ENCODE measurements at places on chromosomes 6 and 20.

DNA sequence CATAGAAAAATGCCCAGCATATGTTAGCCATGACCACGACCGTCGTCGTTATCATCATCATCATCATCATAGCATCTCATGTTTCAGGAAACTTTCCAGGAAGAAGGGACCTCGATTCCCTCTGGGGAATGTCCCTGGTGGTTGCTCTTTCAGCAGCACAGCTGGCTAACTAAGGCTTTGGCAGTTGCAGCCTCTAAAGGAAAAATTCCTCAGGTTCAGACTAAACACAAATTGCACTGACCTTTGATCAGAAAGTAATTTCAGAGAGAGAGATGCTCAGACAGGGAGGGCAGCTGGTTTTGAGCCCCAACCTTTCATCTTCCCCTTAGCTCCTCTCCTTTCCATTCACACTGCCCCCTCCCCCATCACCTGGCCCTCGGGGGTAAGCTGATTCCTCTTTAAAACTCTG, 5.6 kb upstream of the CFB start:
- no peak for DNase-seq

DNA sequence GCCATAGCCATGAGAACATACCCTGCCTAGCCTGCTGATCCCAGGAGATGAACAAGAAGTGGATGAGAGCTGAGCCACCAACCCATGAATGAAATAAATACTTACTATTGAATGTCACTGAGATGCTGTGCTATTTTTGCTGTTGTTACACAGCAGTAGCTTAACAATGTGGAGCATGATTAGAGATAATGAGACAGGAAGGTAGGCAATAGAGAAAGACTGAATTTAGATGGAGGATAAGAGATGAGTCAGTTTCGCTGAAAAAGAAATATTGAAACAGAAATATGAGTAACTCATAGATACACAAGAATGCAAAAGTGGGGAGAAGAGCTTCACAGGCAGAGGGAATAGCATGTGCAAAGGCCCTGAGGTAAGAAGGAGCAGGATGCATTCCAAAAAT, 94.9 kb upstream of the TOP1 start:
- DNase-seq, result no peak

- peak; percentile 18 for DNase-seq
Measured at GRCh38 chr6:15551798-15552197, 111.0 kb downstream of the DTNBP1 start.

- no peak for DNase-seq
Measured at GRCh38 chr6:54846243-54846856, at the start of gene FAM83B. Gene FAM83B, plus strand, starts transcription at chr6:54846771. Its CDS starts 23,476 bp downstream, at chr6:54870247.

- peak; percentile 35 for DNase-seq
Measured at GRCh38 chr6:20564269-20564668, 30.0 kb downstream of the CDKAL1 start.

DNA sequence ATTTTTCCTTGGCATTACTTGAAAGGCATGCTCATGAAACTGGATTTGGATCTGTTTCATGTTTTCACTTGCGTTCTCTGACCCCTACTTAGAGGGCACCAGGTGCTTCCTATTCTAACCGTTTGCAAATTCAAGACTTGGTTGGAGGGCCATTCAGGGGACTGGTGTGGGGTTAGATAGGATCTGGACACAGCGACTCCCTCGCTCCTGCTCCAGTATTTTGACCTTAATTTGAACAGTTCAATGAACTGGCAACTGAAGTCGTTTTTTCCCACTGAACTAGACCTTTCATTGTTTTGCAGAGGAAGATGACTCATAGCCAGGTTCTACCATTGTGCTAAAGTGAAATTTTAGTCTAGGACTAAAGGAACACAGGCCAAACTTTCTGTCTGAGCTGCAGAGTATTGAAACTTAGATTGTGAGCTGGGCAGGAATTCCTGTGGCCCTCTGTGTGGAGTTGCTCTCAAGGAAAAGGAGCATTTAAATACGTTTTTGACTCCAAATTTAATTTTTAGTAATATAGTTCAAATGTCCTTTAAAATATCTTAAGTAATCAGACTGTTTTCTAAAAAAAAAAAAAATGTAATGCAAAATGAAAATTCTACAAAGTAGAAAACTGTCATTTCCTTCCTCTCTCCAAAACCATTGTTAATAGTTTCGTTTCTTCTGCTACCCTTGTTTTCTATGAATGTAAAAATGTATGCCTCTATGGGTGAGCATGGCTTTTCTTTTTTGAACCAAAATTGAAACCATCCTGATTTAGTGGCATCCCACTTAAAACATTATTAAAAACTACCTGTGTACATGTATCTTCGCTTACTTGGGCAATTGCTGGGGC, 64.8 kb downstream of the UTRN start:
- peak; percentile 66 for DNase-seq

DNA sequence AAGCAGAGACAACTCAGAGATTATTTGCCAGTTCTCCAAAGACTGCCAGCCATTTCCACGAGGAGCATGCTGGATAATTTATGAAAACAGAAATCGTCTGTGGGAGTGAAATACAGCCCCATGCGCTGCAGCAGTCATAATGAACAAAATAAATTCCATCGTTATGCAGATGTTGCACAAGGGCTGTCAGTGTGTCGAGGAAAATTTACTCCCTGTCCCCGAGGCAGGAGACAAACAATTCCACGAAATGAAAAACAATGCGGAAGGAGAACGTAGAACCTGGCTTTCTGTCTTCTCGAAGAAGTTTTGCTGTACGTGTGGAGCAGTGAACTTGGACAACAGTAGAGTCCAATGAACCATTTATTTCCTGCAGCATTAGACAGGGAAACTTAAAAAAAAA, 399.4 kb downstream of the CD83 start:
- no peak for DNase-seq

- no peak for DNase-seq
Measured at GRCh38 chr6:1031720-1032119, 280.2 kb upstream of the FOXQ1 start.

DNA sequence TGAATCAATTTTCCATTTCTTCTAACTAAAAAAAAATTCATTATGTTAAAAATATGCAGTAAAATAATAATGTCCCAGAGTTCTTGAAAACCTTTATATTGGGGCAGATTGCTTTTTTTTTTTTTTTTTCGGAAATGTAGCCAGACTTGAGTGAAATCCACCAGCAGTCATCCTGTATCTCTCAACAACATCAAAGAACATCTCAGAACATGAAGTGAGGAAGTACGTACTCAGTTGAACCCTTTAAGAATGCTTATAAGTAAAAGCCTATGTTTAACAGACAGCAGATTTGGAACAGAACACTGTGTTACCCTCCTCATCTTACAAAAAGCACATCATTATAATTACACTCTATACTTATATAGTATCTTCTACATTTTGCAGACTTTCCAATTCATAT, 51.0 kb upstream of the SUPT3H start:
- no peak for DNase-seq

- no peak for DNase-seq
Measured at GRCh38 chr6:142339968-142340658, 38.3 kb downstream of the ADGRG6 start.

GRCh38 chr6:3328796-3329195, 70.0 kb downstream of the PSMG4 start:
- no peak for DNase-seq

GRCh38 chr20:44549123-44549522, 27.3 kb upstream of the SERINC3 start:
- DNase-seq, result no peak

GRCh38 chr6:13678255-13678983, 33.2 kb downstream of the RANBP9 start:
- no peak for DNase-seq

DNA sequence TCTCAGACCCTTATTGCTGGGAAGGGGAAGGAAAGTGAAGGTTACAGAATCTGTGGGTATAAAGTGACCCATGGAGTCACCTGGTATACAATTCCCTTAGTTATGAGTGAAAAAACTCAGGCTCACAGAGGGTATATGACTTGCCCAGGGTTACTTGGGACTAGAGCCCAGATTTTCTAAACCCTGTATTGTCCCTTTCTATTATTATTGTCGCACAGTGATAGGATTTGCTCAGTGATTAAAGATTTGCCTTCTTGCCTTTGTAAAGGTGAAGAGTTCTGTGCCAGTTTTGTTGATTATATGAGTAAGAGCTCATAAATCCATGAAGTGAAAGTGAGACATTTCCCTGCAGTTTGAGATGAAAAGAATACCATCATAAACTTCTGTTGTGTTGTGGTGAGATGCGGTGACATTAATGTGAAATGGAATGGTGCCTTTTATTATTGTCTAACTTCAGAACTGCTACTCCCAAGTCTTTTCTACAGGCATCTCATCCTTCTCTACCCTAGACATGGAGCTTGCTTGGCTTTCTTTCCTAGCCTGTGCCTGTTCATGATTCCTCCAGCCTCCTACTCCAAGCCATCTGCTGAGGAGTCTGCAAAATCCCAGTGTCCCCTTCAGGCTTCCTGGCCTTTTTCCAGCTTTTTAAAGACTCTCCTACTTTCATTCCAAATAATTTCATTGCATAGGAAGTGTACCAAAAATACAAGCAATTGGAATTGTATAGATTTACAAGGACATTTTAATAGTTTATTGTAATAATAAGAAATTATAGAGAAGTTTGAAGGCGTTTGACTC, 33.5 kb upstream of the ADIG start:
- DNase-seq, result no peak

- no peak for DNase-seq
Measured at GRCh38 chr6:116973976-116974375, 96.9 kb downstream of the RFX6 start.

DNA sequence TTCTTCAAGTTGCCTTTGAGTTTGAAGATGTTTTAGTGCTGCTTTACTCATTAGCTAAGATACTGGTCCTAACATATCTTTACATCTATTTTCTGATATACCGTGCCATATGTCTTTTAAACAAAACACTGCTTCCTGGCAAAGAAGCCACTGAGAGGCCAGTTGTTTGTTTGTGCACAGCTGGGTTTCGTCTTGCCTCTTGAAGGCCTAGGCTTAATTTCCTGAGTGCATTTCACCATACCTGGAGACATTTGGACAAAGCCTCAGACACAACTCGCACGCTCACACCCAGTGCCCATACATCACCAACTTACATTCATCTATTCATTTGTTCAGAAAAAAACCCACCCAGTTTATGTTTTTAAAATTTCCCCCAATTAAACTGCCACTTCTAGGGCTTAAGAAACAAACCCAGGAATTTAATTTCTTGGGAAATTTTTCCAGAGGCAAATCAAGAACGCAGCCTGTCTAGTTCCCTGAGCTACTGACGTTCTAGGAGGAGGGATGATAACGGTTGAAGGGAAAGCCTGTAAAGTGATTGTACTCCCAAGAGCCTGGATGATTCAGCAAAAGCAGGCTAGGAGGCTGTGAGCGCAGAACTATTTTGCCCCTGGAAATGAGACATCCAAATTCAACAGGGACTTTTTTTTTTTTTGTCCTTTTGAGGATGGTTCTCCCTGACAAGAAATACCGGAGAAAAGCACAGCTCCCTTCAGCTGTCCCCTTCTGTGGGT, 77.7 kb downstream of the OLIG3 start:
- DNase-seq, result no peak

DNA sequence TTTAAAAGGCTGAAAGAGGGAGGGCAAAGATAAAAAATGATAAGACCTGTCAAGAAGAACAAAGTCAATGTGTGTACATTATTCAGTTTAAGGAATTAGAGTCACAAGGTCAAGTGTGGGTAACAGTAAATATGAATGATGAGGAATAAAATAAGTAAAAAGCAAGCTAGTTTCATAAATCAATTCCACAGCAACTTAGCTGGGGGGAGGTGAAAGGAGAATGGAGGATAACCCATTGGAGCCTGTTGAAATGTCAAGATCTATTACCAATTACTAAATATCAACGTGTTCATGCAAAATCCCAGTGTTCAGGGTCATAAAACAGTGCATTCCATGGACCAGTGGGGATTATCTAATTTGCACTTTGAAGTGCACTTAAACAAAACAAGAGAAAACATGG, 242.9 kb downstream of the TBX18 start:
- no peak for DNase-seq

DNA sequence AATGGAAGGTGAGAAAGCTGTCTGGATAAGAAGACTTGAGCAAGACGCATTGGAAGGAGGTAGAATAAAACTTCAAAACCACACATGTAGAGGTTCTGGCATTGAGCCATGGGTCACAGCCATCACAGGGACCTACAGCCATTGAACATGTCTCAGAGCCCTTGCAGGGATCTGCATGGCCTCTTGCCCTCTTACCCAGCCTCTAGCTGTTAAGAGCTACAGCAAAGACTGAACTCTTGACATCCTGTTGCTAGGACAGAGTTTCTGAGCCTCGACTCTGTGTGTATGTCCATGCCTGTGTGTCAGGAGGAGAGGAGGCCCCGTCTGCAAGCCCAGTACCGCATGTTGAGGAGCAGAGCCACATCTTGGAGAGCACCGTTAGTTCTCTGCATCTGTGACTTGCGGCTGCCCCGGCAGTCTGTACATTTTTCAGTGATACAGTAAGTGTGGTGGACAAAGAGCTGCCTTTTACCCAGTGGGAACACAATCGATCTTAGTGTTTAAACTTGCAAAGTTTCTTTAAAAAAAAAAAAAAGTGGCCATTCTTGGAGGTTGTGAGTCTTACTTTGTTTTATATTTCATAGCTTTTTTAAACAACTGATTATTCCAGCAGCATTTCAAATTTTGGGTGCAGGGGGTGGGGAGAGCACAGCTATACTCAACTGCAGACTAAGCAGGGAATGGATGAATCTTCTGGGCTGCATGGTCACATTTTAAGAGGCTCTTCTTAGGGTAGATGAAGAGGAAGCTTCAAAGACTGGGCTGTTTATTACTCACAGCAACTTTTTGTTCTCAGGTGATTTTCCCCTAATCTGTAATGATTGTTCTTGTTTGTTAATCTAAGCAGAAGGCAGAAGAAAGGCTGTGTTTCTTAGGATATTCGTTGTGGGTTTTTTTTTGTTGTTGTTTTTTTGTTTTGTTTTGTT, 88.5 kb downstream of the TBC1D7 start:
- DNase-seq, result no peak

- DNase-seq, result no peak
Measured at GRCh38 chr20:57791178-57791962, 81.6 kb upstream of the PMEPA1 start.

GRCh38 chr6:145055567-145055966, 679.8 kb downstream of the EPM2A start:
- no peak for DNase-seq

- peak; percentile 82 for DNase-seq
Measured at GRCh38 chr20:645318-646106, 7.5 kb downstream of the SRXN1 start.

DNA sequence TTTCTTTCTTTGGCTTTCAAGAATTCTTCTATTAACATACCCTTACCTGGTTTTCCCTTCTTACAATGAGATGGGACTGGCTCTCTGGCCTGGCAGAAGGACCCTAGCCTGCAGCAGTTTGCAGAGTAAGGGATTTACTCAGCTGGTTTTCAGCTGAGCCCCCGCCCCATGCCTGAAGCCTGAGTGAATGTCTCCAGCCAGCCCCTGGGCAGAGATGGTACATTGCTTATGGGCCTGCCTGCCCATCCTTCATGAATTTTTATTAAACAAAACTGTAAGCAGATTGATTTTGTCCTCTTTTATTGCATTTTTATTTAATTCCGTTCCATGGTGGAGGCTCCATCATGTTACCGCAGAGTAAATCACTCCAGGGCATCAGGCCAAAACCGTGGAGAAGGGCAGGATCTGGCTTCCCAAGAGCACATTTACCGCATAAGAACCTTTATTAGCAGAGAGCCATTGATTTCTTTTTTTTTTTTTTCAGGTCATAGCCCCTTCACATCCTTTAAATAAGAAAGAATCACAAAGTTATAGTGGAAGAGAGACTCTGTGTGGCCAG, 316.2 kb downstream of the DHX35 start:
- DNase-seq, result no peak

- DNase-seq, result no peak
Measured at GRCh38 chr20:15496501-15497039, 1076.7 kb downstream of the KIF16B start.

All from GM12865 (cell line).